GM12878 (cell line): ENCODE measurements at places on chromosomes 3 and 15.

DNA sequence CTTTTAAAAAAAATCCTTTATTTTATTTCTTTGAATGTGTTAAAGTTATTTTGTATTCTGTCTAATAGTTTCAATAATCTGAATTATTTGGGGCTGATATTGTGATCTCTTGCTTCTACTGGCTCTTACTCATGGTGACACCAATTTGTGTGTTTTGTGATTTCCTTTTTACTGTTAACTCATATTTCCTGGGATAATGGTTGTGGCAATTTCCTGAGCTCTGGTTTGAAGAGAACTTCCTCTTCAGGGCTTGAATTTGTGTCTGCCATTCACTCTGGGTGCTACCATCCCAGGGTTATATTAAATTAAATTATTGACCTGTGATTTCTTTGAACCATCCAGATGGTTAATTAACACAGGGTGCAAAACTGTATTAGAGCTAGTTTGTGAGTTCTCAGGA, 60.4 kb upstream of the RNF7 start:
- no peak for DNase-seq

DNA sequence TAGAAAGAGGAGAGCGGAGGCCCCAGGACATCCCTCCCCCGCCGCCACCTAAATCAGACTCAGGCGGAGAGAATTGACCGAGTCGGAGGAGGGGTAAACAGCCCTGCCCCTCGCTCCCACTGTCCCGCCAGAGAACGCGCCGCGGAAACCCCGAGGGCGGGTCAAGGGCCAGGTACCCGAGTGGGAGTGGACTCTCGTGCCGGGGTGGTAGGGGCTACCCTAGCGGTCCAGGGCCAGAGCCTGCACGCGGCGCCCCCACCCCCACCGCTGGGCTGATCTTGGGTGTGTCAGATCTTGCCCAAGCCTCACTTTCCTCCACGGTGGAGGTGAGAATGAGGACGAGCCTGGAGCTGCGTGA, 19.0 kb downstream of the SPATA12 start:
- DNase-seq, result no peak

- no peak for DNase-seq
These were observed 97.0 kb upstream of the NMNAT3 start for GRCh38 chr3:139774560-139775302.

- DNase-seq, result no peak
These were observed 14.0 kb downstream of the KLHL18 start for GRCh38 chr3:47296562-47297302.

DNA sequence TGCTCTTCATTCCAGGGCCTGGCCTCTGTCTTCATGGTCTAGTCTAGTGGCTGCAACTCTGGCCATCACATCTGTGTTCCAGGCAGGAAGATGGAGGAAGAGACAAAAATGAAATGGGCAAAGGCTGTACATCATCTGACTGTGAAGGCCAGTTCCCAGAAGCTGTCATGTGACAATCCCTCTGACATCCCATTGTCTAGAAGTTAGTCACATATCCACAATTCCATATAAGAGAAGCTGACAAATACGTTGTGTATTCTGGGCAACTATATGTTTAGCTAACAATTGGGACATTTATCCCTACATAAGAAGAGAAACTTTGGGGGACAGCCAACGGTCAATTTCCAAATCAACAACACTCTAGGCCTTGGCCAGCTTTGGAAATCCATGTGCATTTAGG, 34.5 kb upstream of the C3orf70 start:
- DNase-seq, result no peak

- DNase-seq, result no peak
These were observed 11.2 kb upstream of the HOMER2 start for GRCh38 chr15:82963471-82964341.

GRCh38 chr3:32685543-32686185, 676 bp downstream of the CNOT10 start:
- no peak for DNase-seq

DNA sequence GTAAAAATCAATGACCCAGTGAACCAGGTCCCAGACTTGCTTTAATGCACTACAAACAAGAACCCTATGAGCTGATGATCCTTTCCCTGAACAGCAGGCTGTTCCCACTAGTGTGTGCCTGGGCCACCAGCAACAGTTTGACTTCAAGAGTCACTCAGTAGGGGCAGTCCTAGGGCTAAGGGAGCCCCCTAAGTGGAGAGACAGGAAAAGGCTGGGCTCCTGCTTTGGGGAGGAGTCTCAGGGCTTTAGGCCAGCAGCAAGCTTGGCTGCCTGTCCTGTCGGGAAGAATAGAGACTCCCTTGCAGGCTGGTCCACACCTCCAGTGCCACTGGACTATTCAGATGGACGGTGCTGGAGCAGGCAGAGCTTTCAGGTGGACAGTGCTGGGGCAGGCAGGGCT, 29.4 kb upstream of the ADCY5 start:
- no peak for DNase-seq

GRCh38 chr3:160163229-160163878, 61.9 kb upstream of the C3orf80 start:
- no peak for DNase-seq

DNA sequence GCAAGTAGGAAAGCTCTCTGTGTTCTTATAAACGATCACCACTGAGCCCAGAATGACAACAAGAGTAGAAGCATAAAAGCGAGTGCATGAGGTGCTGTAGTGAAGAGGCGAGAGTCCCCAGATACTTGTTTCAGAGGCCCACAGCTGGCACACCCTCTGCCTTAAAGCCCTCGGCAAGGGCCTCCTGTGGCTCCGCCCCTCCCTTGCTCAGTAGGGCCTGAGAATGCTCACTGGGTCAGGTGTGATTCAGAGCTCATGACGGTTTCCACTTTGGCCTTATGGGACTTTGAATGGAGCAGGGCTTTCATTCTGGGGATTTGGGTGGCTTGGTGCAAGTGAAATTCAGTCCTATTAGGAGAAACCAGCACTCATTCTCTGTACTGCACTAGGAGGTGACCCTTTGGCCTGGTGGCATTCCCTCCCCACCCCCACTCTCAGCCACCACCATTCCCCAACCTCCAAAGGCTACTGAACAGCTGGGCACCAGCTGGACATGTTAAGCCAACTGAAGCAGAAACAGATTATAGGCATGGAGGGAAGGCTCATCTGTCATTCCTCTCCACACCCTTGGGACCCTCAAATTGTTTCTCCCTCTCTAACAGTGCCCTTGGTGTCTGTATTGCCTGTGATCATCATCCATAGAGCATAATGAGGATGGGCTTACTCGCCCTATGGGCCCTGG, 109.6 kb upstream of the CTDSPL start:
- DNase-seq, result no peak

- DNase-seq, result no peak
These were observed 45.1 kb downstream of the ZBTB38 start for GRCh38 chr3:141413391-141413790.

DNA sequence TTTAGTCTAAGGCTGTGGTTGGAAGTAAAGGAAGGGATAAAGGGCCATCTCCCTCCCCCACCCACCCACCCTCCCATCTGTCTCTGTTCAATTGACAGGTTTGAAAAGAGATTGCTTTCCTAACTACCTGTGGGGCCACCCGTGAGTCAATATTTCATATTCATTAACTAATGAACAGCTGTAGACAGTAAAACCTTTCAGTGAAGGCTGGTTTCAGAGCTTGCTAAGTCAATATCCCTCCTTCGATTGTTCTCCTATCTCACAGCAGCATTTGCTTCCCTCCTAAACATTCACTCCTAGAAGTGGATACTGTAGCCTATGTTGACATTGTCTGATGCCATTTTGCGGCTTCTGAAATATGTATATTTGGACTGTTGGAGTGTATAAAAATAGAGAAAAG, 85.9 kb upstream of the SYNPR start:
- no peak for DNase-seq

GRCh38 chr15:59120937-59121336, 16.0 kb downstream of the CCNB2 start:
- no peak for DNase-seq

GRCh38 chr15:74208901-74209559, 6.4 kb upstream of the STRA6 start:
- no peak for DNase-seq

- DNase-seq, result no peak
These were observed 21.7 kb downstream of the PLA2G4F start for GRCh38 chr15:42134617-42135245.

DNA sequence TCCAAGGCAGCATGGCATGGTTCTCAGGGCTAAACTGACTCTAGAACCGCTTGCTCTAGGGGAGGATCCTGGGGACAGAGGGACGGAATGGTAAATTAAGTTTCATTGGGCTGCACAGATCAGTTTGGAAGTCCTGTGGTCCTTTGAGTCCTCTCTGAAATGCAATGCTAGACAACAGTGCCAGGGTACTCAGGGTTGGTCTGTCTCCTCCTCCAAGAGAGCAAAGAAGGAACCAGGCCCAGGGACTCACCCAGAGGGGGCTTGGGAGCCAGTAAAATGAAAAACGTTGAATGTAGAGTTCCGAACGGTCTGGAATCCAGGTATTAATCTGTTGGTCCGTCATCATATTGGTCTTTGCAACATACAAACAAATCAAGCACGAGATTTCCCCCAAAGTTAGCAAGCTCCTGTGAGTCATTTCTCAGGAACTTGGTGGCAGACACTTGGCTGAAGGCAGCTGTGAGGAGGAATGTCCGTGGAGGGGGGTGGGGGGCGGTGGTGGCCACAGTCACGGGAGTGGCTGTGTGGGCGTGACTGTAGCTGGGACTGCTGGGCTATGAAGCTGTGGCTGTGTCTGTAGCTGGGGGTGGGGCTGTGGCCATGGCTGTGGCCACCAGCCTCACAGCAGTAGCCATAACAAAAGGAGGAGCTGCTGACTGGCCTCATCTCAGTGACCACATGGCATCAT, 361.0 kb downstream of the SHQ1 start:
- DNase-seq, result no peak

DNA sequence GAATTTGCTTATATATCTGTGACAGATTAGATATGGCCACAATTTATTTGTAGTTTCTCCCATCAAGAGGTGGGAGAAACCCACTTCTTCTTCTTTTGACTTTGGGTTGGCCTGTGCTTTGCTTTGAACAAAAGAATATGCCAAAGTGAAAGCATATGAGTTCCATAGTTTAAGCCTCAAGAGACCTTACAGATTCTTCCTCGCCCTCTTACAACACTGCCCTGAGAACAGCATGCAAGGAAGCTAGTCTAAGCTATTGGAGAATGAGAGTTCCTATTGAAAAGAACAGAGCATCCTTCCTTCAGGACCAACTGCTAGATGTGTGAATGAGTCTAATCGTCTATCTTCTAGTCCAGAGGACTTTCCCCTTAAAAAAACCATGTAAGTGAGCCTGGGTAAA, 394.8 kb downstream of the TUSC7 start:
- no peak for DNase-seq

- DNase-seq, result no peak
These were observed 31.5 kb upstream of the MLF1 start for GRCh38 chr3:158539414-158540014.

DNA sequence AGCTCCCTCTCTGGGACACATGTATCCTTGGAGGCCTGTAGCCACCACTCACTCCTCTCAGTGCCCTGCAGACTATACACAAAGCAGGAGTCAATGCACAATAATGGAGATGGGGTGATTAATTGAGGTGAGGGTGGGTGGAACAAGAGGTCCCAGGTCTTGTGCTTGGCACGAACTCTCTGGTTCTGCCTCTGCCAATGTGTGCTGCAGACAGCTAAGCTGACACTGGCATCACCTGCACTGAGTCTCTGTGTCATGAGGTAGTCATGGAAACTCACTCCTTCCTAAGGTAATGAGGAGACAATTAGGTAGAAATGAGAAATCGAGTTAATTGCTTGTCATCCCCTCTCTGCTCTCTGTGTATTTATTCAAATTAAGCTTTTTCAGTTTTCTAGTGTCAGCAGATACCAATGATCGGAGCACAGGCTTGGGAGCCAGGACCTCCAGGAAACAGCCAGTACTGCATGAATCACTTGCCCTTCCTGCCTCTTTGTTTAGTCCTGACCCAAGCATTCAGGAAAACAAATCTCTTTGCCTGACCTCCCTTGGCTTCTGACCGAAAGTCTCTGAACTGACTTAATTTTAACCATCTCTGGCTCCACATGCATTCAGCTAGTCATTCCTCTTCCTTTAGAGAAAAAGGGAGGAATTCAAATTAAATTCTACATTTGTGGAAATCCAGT, 56.7 kb downstream of the DRD3 start:
- no peak for DNase-seq

GRCh38 chr3:192772240-192772894, 45.0 kb upstream of the FGF12 start:
- DNase-seq, result no peak

- DNase-seq, result no peak
These were observed 34.6 kb downstream of the THSD4 start for GRCh38 chr15:71149646-71150557.

- DNase-seq, result no peak
These were observed 107.2 kb upstream of the CLSTN2 start for GRCh38 chr3:139827833-139828232.

DNA sequence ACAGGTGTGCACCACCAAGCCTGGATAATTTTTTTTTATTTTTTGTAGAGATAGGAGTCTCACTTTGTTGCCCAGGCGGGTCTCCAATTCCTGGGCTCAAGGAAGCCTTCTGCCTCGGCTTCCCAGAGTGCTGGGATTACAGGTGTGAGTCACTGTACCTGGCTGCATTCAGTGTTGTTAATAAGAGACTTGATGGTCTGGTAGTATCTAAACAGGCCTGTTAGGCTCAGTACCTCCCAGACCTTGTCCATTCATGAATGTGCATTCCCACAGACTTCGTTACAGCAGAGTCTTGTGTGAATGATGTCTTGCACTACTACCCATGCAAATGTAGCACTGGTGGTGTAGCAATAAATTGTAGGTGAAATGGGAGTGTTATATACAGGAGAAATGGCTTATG, 17.7 kb downstream of the CMTM8 start:
- DNase-seq, result no peak

- DNase-seq, result no peak
These were observed 3.6 kb upstream of the CD276 start for GRCh38 chr15:73680549-73680948.
